ENCODE measurements at places on chromosomes 5 and 9.

GRCh38 chr9:23663536-23663935, 162.5 kb downstream of the ELAVL2 start:
- no peak for DNase-seq

- no peak for DNase-seq
These were observed 103.8 kb upstream of the ZNF618 start for GRCh38 chr9:113772121-113772810.

DNA sequence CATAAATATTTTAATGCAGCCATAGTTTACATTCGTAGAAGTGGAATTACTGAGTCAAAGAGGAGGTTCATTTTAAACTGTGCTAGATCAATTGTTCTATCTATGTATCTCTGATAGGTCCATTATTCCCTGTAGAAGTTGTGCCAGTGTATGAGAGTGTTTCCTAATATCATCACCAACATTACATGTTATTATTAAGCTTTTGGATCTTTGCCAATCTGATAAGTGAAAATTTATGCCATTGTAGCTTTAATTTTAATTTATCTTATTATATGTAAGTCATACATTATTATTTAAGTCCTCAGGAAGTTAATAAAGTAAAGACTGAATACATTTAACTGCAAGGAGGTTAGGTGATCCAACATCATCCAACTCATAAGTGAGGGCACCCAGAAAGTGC, 10.9 kb upstream of the GAS1 start:
- no peak for DNase-seq

DNA sequence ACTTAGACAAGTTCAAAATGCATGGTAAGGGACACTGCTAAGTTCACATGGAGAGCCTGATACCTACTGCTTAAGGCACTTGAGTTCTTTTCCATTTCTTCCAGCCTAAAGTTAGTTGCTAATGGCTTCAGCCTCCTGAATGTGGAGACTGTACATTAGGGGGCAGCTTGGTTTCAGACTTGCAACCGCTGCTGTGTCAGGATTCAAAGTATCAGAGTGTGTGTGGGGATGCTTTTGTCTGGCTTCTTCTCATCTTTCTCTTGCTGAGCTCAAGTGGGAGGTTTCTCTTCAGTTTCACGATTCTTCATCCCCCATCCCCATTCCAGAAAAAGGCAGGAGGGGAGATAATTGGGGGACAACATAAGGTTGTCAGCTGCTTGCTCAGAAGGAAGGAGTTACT, 49.4 kb downstream of the ATP10B start:
- DNase-seq: no peak

GRCh38 chr9:133257465-133257956, 17.5 kb downstream of the ABO start:
- no peak for DNase-seq

DNA sequence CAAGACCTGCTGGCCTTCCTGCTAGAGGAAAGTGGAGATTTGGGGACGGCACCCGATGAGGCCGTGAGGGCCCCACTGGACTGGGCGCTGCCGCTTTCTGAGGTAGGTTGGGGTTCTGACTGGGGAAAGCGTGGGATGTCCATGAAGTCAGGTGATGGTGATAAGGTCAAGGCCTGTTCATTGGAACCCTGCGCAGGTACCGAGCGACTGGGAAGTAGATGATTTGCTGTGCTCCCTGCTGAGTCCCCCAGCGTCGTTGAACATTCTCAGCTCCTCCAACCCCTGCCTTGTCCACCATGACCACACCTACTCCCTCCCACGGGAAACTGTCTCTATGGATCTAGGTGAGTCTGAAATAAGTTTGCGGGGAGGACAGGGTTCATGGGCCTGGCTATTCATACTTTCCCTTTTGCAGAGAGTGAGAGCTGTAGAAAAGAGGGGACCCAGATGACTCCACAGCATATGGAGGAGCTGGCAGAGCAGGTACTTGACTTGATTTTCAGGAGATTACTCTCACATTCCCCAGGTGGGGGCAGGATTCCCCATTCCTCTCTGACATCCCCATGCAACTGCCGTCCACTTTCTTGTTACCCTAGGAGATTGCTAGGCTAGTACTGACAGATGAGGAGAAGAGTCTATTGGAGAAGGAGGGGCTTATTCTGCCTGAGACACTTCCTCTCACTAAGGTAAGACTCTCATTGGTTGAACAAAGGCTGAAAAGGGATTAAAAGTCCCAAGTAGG, 505 bp downstream of the CREB3 start:
- DNase-seq: no peak

DNA sequence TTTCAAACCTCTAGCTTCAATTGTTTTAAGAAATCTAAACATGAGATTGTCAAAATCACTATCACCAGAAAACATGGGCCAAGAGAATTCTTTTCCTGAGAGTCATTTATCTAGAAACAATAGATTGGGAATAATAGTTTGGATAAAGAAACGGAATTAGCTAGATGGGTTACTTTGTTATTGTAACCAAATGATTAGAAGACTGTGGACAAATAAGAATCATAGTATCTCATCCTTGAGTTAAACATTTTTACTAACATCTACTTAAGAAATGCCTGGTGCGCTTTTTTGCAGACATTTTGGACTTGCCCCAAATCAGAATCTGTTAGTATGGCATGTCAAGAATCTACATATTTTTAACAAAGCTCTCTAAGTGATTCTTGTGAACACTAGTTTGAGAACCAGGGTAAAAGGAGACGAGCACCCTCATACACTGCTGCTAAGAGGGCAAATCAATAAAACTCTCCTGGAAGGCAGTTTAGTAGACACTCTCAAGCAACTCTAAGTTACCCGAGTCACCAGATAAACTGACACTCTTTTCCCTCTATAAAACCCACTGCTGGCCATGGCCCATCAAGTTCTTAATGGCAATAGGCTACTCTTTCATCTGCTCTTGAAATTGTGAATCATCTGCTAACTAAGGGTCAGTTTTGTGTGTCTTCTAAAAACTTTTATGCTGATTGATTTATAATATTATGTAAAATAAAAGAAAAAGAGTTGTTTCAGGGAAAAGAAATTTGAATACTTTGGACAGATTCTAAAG, 39.1 kb downstream of the TPD52L3 start:
- DNase-seq: no peak

DNA sequence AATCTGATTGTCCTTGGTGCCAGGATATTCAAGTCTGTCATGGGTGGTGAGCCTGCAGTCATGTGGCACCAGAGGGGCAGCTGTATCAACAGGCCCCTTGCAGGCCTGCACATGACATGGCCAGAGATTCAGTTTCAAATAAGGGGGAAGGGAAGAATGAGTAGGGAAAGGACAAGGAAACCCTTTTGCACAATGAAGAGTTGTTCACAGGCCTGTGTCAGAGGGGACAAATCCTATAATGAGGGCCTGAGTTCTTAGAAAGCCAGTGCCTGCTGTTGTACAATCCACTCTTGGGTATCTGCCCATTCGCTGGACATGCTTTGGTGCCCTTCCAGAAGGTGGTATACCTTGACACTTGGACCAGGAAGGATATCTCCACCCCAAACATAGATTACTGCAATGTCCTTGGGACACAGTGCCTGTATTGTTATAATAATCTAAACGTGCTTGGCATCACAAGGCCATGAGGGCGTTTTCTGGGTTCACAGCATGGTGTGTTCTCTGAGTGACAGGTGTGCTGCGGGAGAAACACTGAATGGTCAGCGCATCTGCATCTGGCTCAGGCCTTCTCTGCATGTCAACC, 1.9 kb upstream of the TMEM171 start:
- DNase-seq: no peak

DNA sequence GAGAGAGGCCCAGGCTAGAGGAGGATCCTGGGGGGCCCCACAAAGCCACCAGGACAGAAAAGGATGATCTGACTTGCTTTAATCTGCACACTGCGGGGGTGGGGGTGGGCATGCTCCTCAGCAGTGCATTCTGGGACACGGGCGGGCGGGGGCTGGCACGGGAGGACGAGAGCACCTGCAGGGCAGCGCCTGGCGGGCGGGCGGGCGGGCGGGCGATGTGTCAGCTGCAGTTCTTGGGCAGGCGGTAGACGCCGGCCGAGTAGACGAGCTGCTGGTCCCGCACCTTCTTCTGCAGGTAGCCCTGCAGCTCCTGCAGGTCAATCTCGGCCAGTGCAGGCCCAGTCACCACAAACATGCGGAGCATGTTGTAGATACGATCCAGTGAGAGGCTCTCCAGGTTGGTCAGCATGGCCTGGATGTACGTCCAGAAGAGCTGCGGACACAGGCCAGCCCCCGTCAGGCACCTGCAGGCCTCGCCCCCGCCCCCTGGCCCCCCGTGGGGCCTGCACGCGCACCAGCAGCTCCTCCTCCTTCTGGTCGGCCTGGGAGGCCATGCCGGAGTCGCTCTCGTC, 3.0 kb upstream of the TMEM210 start:
- no peak for DNase-seq

DNA sequence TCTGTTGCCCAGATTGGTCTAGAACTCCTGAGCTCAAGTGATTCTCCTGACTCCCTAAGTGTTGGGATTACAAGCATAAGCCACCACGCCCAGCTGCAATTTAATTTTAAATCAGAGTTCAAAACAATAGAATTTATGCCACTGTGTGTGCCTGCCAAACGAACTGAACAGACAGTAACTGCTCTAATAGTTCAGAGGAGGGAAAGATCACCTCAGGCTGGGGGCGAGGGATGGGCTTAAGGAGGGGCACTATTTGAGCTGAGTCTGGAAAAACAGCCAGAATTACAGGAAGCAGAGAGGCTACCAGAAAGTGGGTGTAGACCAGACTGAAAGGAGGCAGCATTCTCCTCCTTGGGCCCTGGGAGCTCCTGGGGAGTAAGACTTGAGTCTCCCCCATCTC, 12.2 kb downstream of the NOL6 start:
- no peak for DNase-seq

DNA sequence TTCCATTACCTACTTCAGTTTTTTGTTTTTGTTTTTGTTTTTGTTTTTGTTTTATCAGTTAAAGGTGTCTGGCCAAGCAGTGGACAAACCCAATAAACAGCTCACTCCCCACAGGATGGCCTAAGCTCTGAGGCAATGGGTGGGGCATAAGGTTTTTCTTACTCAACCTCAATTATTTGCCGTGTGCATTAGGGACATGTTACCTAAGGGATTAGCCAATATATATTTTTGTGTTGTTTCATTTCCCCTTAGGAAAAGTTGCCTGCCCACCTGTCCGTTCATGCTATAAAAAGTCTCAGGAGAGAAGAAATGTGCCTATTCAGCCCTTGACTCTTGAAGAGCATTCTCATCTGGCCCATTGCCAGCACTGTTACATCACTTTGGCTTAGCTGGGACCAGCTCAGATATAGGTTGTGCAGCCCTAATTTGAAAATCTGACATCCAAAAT, 7.3 kb downstream of the SH3RF2 start:
- no peak for DNase-seq

- DNase-seq: no peak
These were observed 17.3 kb upstream of the CCNB1 start for GRCh38 chr5:69149676-69150010.

- no peak for DNase-seq
These were observed 456 bp downstream of the ZNF79 start for GRCh38 chr9:127424676-127424999.
